ENCODE measurements at places on chromosomes 3 and 15.

GRCh38 chr3:114880078-114880477, 267.0 kb downstream of the ZBTB20 start:
- no peak for DNase-seq

- no peak for DNase-seq
Measured at GRCh38 chr15:75966073-75966472, 46.2 kb downstream of the NRG4 start.

DNA sequence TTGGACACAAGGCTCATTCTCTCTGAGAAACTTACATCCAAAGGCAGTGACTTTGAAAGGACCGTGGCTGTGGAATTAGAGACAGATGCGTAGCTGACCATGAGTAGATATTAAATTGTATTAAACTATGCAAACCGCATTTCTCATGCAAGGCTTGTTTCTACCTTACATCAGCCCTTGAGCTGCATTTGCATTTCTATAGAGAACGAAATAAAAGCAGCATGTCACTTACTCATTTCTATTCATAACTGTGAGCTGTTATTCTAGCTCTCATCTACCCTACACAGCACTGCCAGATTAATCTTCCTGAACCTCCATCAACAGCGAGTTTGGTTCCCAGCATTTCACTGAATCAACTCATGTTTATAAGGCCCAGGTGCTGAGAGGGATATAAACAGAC, 72.3 kb downstream of the THSD4 start:
- no peak for DNase-seq

GRCh38 chr3:156149876-156150275, 29.5 kb downstream of the KCNAB1 start:
- no peak for DNase-seq

DNA sequence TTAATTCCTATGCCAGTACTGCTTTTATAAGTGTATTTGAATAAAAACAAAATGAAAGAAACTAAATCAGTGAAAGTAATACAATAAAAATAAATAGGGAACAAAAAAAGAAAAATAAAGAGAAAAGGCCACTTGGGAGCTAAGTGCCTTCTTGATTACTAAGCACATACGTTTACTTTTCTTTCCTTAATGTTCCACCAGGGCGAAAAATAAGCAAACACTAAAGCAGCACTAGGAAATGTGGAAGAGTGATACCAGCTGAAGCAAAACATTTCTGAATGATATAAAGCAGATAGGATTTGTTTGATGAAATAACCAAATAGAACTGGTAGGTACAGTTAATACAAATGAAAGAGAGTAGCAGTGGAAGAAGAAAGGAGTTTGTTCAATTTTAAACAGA, 132.8 kb upstream of the ZPLD1 start:
- no peak for DNase-seq

DNA sequence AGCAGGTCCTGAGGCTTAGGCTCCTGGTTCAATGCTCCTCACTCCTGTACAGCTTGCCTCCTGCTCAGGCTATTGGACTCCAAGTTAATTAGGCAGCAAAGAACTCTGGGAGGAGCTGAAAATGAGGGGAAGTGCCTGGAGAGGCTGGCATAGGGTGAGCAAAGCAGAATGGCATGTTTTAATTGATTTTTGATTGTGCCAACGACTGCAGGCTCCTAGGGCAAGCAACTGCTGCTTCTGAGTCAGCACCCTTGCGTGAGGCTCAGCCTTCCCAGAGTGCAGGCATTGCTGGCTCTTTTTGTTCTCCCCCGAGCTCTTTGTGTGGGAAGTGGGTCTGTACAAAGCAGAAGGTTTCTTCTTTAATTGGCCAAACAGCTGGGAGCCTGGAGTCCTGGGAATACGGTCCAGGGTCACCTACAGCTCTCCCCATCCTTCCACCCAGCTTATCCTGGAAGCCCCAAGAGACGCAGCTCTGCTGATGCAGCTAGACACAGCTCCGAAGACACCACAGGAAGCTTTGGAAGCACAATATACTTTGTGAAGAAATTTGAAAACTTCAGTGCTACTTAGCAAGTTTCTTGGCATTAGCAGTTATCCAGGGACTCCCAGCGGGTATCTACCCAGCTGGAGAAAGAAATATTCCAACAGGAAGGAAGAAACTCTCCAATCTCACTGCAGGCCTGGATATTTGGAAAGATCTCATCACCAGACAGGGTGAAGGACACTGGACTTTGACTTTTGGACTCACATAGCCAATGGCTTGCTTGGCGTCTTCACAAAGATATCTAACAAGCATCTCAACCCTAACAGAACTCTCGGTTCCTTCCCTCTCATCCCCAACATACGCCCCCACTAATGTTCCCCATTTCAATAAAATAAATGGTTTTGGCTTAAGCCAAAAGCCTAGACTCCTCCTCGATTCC, 76.8 kb downstream of the BDH1 start:
- DNase-seq = no peak

DNA sequence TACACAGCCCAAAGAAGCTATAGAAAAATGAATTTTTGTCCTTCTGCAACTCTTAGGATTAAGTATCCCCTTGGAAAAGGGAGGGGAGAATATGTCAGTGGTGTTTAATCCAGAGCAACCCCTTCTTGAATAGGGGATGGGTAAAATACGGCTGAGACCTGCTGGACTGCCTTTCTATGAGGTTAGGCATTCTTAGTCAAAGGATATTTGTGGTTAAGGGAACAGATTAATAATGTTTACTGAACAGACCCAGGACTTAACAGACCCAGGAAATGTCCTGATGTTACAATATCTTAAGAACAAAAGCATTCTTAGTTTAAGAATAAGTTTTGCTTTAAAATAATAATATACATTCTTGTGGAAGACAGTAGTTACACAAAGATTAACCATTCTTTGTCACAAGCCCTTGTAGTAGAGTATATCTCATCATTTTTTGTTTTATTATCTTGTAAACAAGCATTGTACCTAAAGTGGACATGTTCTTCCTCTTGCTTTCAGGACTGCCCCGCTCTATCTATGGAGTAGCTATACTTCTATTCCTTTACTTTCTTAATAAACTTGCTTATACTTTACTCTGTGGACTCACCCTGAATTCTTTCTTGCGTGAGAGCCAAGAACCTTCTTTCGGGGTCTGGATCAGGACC, 43.8 kb upstream of the B3GALNT1 start:
- DNase-seq = no peak

DNA sequence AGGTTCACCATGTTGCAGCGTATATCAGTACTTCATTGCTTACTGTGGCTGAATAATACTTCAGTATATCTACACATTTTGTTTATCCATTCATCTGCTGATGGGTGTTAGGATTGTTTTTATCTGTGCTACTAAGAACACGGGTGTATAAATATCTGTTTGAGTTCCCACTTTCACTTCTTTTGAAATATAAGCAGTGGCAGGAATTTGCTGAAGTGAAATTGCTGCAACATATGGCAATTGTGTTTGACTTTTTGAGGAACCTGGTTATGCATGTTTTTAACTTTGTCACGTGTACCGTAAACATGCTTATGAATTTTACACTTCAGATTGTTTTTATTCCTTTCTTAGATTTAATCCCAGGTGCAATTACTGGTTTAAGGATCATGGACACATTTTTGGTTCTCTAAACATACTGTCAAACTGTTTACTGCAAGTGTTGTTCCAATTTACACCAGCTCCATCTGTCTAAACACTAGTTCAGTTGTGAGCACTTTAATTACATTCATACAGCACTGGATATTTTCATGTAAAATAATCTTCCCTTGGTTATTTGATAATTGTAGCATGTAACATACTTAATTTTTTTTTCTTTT, 23.1 kb downstream of the TRAK1 start:
- no peak for DNase-seq

DNA sequence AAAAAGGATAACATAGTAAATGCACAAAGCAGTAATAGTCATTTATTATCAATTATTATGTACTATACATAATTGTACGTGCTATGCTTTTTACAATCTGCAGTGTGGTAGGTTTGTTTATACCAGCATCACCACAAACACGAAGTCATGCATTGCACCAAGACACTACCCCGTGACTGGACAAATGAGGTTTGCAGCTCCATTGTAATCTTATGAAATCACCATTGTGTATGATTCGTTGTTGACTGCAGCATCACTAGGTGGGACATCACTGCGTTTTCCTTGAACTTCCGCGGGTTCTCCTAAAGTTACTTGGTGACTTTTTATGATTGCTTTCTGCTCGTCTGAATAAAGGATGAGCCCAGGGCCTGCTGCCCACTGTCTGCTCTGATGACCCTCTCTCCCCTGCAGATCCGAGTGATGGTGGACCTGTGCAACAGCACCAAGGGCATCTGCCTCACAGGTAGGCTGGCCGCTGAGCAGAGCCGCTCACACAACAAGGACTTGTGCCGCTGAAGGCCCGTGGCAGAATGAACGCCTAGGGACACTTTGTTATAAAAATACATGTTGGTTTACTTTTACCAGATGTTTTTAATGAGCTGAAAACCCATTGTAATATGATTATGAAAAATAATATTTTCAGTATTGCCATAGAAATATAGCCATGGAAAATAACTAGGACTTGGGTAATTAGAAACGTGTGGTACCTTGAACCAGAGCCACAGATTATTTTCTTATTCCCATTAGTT, 35.8 kb downstream of the GLDN start:
- no peak for DNase-seq

DNA sequence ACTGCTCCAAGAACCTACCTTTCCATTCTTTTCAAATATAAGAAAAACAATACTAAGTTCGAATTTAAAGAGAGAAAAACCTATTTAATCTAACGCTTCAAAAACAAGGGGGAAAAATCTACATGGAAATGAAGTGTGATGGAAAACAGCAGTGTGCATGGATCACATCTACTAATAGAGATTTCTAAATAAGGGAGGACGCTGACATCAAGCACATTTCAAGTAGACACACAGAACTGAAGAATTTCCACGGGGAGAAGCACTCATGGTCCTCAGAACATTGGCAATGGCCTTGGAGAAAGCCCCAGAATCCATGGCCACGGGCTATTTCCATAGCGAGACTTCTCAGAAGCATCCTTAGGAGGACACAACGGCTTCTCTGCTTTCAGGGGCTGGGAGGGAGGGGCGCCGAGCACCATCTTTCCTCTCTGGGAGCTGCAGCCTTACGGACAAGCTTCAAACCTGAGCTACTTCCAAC, 1.0 kb downstream of the TASOR start:
- DNase-seq = no peak

DNA sequence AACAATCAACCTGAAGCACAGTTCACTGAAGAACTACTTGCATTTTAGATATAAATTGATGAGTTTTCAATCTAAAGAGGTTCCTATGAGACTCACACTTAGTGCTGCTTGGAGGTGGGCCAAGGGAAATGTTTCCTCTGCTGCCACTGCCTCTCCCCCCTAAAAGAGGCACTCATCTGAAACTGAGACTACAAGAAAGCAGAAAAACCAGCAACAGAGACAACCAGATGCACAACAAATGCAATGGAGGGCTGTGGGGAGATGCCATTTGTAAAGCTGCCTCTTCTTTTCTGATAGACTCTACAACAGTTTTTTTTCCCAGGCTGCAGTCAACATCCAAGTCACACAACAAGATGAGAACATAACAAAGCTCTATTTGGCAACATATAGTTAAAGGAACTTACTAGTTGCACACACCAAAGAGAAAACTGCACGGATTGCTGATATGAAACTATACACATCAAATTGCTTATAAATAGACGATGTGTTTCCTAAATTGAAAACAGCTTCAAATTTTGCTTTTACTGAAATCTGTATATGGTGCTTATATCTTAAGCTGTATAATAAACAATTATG, 11.0 kb downstream of the TSPAN3 start:
- no peak for DNase-seq

GRCh38 chr3:19898721-19899120, 35.3 kb downstream of the EFHB start:
- no peak for DNase-seq

DNA sequence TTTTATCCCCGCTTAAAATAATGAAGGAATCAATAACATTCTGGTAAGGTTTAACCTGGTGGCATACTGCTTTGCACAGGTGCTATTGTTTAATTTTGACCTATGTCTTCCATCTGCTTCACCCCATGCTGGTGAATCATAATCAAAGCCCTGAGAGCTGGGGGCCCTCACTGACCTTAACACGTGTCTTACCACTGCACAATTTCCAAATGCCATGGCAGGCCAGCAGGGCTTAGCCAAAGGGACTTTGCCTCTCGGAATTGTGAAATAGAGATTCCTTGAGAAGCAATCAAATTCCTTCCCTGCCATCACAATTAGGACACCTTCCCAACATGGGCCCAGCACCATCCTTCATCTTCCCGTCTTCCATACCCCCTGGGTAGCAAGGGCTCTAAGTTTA, 242.6 kb upstream of the THBS1 start:
- DNase-seq = no peak

DNA sequence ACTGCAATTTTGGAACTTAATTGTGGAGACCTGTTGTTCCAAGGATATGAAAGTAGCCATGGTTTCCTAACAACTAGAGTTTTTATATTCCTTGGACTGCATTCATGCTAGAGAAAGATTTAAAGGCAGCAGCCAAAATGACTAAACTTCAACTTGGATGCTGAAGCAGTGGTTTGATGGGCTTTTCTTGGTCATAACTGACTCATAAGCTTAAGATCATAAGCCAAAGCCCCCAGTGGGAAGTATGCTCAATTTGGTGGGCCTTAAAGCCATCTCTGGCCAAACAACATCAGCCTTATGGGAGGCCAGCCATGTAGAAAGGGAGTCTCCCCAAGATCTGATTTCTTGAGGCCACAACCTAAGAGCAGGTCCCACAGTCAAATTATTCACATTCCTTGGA, 80.2 kb downstream of the ZNF280D start:
- DNase-seq = no peak

DNA sequence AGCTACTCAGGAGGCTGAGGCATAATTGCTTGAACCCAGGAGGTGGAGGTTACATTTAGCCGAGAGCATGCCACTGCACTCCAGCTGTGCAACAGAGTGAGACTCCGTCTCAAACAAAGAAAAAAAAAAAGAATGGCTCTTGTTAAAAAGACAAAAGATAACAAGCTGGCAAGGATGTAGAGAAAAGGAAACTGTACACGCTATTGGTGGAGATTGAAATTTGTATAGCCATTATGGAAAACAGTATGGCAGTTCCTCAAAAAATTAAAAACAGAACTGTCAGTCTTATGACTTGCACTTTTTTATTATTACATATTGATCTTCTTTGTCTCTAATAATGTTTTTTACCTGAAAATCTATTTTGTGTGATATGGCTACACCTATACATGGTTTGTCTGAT, 41.9 kb downstream of the MEX3B start:
- no peak for DNase-seq

DNA sequence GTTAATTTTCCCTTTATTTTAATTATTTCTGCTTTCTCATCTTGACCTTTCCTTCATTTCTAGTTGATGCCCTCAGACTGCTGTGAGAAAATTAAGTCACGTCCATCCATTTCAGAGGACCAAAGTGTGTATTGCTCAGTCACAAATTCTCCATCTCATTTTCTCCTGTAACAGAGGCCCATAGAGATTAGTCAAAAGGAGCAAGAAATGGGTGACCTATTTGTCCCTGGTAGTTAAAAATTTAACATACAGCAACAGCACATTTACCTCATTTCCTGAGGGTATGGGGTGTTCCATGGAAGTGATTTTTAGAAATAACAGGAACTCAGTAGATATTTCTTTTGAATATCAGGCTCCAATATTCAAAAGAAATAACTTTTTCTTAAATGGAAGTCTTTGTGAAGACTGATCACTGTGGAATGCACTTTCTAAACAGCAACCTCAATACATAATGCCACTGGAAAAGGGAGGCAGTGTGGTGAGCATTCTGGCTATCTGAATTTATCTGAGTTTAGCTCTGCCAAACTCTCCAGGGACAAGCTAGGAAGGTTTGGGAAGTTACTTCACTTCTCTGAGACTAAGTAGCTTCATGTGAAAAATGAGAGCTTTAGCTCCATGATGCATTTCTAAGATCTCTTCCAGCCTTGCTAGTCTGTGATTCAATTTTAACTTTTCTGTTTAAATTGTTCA, 808.2 kb downstream of the SQOR start:
- no peak for DNase-seq

GRCh38 chr3:185837414-185837813, 12.6 kb upstream of the IGF2BP2 start:
- DNase-seq = no peak

All from effector CD4-positive, alpha-beta T cell (primary cell).